IPS DF 19.7 (cell line): ENCODE measurements at places on chromosomes 3 and 15.

GRCh38 chr3:41893977-41894376 lies 67.9 kb downstream of the ULK4 start:
- no peak for DNase-seq

- DNase-seq: no peak
These were observed 12.2 kb downstream of the GBE1 start for GRCh38 chr3:81749265-81749664.

- DNase-seq: no peak
These were observed 4.5 kb upstream of the GATA2 start for GRCh38 chr3:128497305-128498126.

GRCh38 chr3:138879541-138880380 lies 45.0 kb upstream of the PIK3CB start:
- DNase-seq: no peak

DNA sequence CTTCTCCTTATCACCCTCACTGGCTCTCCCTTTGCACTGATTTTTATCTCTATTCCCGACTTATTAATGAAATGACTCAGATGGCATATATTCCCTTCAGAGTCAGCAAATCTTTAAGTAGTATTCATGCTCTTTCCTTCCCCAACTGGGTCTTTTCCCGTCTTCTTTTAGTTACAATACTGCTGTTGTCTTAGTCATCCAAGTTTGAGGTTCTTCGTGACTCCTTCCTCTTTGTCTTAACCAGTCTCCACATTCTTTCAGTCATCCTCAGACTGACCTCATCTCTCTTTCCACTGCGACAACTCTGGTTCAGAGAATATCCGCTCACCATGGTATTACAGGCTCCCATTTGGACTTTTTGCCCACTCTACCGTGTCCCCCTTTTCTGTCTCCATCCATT lies 12.4 kb downstream of the WDR5B start:
- DNase-seq: no peak

DNA sequence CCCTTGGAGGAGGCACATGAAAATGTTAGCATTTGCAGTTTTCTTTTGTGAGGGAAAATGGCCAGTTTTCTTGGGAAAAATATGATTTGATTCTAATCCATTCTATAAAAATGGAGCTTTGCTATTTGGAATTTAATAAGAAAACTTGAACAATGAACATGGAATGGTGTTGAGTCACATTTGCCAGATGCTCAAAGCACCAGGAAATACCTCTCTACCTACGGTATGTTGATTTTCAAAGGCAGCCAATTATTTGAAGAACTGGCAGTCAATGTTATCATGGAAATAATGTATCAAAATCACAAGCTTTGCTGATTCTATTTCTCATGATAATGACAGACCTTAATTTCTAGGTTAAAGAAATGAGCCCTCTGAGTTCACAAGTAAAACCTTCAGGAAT lies 14.9 kb downstream of the NME9 start:
- no peak for DNase-seq

GRCh38 chr3:113088616-113089015 lies 97.8 kb downstream of the GTPBP8 start:
- no peak for DNase-seq

GRCh38 chr3:23073724-23074305 lies 129.3 kb upstream of the UBE2E2 start:
- DNase-seq: no peak

GRCh38 chr3:28286595-28286994 lies 45.2 kb downstream of the CMC1 start:
- no peak for DNase-seq

DNA sequence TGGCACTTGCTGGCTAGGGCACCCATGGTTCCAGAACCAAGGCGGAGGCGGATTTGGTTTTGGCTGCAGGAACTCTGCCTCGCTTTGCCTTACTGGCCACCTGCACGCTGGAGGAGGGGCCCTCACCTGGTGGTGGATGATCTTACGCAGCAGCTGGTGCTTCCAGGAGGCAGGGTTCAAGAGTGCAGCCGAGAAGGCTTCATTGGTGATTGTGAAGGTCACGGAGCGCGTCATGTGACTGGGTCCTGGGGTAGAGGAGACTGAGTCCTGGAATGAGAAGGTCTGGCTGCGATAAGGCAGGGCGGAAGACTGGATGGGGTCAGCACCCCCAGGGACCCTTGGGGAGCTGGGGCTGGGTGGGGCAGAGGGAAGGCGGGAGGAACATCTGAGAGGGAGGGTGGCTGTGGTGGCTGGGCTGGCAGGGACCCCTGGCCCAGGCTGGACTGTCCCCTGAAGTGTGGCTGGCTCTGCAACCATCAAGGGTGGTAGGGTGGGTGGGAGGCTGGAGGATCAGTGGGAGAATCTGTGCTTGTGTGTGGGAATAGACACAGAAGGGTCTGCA lies 25.8 kb upstream of the GOLGA6C start:
- no peak for DNase-seq

DNA sequence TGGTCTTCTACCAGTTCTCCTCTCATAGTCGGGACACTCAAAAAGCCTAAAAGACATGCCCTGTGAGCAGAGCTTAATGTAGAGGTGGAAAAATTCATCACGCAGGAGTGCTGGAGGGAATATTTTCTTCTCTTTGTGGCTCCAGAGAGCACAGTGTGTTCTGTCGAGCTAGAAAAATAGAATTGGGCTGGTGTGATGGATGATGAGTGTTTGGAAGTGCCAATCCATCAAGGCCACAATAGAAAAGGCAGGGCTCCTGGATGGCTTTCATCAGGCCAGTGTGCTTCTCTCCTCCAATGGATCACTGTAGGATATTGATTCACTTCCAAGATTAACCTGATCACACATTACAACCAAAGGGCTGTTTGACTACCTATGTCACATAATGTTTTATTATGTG lies 65.7 kb downstream of the CD47 start:
- DNase-seq: no peak

GRCh38 chr3:133535971-133536881 lies 37.3 kb upstream of the CDV3 start:
- no peak for DNase-seq

- DNase-seq: no peak
These were observed 24.0 kb upstream of the TLE3 start for GRCh38 chr15:70121624-70122302.

DNA sequence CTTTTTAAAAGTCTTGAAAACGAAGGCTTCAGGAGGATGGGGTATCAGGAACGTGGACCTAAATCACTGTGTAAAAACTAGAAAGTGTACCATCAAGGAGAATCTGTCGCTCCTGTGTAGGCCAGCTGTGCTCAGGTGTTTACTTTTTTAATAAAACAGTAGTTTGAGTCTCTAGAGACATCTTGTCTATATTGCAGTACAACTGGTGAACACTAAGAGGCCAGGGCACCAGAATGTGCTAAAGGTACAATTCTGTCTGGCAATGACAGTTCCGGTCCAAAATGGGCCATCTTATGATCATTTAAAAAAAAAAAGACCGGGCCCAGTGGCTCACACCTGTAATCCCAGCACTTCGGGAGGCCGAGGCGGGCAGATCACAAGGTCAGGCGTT lies 61.8 kb upstream of the MCF2L2 start:
- no peak for DNase-seq

DNA sequence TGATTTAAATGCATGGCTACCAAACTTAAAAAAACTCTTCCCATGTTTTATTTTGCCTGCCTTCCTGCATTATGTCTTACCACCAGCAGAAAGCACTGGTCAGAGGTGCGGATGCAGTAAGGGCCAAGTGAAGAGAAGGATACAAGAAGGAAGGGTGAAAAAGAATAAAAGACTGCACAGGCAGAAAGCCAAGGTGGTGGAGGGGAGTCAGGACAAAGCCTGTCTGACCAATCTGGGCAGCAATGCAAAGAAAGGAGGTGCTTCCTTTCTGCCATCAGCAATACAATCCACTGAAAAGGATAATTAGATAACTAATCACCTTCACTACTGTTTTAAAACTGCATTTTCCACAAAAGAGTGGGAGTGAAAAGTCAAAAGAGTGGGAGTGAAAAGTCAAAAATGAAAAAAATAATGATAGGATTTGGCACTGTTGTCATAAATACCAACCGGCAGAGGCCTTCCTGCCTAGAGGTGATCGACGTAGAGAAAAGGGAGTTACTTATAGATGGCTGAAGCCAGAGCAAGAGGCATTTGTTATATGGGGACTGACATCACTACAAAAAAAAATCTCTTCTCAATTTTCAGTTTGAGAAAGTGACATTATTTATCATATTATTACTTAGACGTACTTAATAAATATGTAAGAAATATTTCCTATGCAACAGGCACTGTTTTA lies 385.3 kb downstream of the TBC1D5 start:
- no peak for DNase-seq

- no peak for DNase-seq
These were observed 775.1 kb upstream of the CFAP20DC start for GRCh38 chr3:59824876-59825275.

DNA sequence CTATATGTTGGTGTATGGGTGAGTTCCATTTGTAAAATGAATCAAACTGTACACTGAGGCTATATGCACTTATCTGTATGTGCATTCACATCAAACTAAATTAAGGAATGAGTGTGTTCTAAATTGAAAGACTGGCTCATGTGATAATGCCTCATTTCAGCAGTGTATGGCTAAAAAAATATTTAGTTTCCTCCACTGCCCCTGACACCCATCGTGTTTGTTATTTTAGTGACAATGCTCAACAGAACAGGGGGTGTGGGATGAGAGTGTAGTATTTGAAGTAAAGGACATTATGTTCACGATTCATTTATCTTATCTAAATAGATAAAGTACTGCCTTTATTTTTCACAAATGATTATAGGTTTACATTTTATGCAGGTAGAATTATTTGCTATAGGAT lies 301.1 kb upstream of the ARPP21 start:
- DNase-seq: no peak

GRCh38 chr3:10408680-10409079 lies 87.8 kb upstream of the SEC13 start:
- no peak for DNase-seq

DNA sequence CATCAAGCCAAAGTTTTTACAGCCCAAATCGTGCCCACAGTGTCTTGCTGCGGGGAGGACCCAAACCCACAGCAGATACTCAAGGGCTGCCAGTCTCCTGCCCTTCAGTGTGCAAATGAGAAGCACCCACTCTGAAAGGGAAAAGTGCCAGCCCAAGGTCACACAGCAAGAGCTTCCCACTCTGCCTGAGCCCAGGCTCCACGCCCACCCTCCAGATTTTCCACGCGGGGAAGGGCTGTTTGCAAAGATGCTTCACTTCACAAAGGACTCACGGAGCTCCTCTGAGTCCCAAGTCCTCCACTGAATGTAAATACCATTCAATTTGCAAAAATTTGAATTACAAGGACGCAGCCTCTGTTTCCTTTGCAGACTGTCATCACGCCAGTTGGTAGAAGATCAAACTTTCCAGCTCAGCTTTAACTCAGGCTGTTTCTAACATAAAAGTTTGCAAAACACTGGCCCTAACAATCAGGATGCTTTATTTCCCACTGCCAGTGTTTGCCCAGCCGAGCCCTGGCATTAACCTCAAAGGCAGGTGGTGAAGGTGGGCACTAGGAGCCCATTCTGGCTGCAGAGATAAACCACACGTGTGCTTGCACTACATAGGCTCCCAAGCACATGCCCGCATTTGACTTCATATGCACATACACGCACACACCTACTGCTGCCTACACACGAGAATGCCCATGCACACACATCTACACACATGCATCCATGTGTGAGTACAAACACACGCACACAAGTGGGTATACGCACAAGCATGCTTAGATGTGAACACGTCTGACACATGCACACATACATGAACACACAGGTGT lies 7.6 kb downstream of the CACNA2D2 start:
- DNase-seq: no peak

- no peak for DNase-seq
These were observed 199.6 kb downstream of the FHIT start for GRCh38 chr3:61051666-61052065.

- DNase-seq: no peak
These were observed 131.6 kb upstream of the RASGRP1 start for GRCh38 chr15:38696109-38696727.

DNA sequence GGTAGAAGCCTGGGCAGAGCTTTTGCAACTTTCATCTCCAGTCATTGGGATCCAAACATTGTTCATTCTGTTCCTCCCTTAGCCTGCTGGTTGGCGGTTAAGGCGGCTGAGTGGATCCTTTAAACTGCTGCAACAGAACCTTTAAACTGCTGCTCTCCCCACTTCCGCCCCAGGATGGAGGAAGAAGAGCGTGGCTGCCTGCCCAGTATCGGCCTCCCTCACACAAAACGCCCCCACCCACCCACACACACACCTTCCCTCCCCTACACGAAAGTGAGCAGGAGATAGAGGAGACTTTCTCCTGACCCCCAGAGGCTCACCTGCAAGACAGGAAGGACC lies 460 bp upstream of the ZMAT3 start:
- DNase-seq: no peak

DNA sequence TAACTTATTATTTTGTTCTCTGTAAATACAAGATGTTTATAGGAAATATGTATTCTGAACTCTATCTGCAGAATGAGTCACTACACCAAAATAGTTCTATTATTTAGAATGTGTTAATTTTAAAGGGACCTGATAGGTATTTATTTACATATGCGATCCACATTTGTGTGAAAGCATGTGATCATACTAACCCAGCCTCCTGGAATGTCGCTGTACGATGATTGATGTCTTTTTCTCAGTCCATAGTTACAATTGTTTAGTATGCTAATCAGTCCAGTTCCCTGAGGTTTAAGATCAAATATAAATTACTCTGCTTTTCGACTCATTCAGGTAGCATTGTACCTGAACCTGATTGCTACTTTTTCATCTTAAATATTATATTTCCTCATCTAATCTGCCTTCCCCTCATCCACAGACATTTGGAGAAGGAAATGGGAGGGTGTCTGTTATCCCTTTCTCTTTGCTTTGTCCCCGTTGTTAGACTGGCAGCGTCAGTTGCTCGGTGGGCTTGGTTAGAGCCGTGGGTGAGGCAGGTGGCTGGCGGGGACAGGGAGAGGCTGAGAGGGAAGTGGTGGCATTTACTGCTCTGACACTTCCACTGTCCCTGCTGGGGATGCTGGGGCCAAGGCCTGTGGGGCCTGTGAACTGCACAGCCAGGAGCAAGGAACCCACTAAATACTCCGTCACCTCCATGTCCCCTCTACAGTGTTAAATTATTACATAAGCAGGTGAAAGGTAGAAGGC lies 27.8 kb upstream of the NR2E3 start:
- DNase-seq: no peak

DNA sequence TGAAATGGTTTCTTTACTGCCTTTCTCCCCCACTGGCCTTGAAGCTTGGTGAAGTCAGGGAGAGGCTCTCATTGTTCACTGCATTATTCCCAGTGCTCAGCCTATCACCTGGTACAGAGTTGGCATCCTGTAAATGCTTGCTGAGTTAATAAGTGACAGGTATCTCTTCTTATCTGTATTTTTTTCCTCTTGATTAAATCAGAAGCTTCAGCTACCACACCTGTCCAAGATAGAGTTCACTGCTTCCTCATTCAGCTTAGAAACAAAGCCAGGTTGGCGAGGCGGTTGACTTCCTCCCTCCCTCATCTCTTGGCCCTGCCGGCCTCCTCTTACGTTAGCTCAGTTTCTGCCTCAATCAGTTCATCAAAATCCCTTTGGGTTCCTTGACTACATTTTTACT lies 142.8 kb downstream of the LIPC start:
- DNase-seq: no peak

GRCh38 chr3:133295199-133295901 lies 104.5 kb upstream of the BFSP2 start:
- DNase-seq: no peak
